Suppressor macrophage treated with lipopolysaccharide for 4 hours (primary cell): ENCODE measurements at places on chromosomes 6 and 20.

DNA sequence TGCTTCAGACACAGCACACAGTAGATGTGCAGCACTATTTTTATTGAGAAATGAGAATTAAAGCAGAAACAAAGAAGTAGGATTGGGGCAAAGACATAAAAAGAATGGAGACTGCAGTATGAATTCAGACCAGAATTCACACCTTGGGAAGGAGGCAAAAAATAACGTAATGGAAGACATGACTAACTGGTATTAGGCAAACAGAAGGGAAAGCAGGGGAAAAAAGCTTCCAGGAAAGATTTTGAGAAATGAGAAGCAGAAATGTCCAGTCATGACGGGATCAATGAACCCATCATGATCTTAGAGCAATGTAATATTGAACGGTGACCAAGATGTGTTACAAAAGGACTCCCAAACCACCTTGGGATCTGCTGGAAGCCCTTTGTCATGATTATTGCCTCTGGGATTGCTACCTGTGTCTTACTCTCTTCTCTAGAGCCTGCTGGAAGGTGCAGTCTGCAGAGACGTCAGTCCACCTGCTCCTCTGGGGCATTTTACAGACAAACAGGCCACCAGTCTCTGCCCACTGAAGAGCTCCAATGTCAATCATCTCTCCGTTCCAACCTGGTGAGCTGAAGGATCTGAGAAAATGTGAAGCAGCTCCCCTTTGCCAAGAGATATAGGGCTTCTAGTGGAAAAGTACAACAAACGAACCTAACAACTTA is 8.7 kb downstream of the NUDT3 start:
- peak; percentile 53 for DNase-seq

- DNase-seq = no peak
These were observed 4.3 kb upstream of the KIF25 start for GRCh38 chr6:167993169-167993568.

- DNase-seq = peak; percentile 91
These were observed at the start of gene SPEF1 for GRCh38 chr20:3781153-3781910. Gene SPEF1 (minus strand): TSS chr20:3781448. CDS start chr20:3781287, 161 bp downstream.

- DNase-seq = no peak
These were observed 19.0 kb downstream of the REM1 start for GRCh38 chr20:31494131-31494530.

GRCh38 chr20:931401-931800 is 15.3 kb upstream of the ANGPT4 start:
- peak; percentile 12 for DNase-seq

DNA sequence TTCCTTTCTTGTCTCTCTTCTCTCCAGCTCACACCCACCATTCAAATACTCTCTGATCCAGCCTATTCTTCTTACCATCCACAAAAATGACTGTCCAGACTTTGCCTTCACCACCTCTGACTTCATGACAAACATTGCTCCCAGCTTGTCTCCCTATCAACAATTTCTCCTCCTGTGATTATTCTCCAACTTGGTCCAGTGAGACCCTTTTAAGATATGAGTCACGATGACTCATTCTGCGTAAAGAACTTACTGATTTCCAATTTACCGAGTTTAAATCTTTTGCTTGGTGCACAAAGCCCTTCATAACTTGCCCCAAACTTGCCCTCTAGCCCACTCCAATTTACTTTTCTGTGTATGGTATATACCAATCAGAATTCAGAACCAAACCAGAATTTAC is 833.2 kb downstream of the MAFB start:
- DNase-seq = no peak

DNA sequence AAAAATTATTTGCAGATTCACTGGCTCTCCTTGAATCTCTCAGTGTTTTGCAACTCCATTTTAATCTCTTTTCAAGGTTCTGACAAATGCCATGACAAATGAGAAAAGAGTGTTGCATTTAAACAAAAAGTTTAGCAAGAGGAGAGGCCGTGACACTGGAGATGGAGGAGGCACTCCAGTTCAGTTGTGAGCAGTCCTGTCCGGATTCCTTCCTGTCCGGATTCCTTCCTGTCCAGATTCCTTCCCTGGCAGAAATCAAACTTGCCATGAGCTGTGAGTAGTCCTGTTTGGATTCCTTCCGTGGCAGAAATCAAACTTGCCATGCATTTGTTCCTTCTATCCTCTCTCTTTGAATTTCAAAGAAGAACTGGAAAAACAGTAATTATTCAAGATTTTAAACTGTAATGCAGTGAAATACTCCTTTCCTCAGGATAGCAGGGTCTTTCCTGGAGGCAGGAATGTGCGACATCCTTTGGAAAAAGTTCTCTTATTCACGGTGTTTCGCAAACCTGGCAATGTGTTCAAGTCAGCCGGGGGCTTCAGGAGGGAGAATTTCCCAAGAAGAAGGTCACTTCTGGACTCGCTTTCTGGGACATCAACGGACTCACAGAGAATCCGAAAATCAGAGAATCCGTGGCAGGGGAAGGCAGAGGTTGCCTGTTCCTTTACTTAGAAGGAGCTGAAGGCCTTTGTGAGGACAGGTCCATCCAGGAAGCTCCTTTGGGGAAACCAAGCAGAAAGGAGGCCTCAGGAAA is 48.7 kb upstream of the DACT2 start:
- no peak for DNase-seq

DNA sequence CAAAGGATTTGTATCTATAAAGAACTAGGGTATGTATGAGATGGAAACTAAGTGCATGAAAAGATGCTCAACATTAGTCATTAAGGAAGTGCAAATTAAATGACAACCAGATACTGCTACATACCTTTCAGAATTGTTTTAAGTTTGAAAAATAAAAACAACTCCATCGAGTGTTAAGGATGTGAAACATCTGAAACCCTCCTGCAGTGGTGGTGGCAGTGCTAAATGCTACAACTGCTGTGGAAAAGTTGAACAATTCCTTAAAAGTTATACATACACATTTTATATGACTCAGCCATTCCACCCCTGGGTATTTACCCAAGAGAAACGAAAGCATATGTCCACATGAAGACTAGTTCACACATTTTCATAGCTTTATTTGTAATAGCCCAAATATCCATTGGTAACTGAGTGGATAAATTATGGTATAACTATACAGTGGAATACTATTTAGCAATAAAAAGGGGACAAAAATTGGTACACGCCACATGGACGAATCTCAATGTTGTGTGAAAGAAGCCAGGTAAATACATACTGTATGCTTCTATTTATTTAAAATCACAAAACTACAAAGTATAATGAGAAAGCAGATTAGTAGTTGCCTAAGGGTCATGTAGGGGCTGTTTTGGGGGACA is 10.6 kb downstream of the ARMH2 start:
- no peak for DNase-seq

- no peak for DNase-seq
These were observed 77.3 kb downstream of the SLC22A23 start for GRCh38 chr6:3379482-3380060.

DNA sequence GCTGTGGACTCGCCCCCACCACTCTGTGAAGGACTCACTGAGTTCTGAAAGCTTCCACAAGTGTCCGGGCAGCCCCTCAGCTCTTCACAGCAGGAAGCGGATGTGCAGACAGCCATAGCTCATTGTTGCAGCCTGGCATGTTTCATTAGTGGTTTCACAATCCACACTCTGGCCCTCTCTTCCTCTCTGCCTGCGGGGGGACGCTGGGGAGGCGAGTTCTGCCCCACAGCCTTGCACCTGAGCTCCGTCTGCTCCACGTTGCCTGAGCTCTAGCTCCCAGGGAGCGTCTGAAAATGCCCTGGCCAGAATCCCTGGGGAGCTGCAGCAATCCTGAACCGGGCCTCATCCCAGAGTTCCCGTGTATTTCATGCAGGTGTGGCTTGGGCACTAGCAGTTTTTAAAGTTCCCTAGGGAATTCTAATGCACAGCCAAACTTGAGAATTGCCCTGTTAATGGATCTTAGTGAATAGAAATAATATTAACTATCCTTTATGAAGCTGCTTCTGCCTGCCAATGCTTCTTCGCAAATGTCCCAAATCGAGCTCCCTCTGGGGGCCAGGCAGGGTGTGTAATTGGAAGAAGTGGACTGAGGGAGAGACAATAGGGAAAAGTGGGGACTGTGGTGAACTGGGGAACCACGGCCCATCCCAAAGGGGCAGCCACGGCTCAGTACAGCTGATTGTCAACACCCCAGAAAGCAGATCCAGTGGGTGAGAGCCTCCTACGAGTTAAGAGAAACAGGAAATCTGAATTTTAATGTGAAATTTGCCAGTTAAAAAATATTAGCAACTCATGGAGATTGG is 51.5 kb downstream of the CTCFL start:
- peak; percentile 75 for DNase-seq

DNA sequence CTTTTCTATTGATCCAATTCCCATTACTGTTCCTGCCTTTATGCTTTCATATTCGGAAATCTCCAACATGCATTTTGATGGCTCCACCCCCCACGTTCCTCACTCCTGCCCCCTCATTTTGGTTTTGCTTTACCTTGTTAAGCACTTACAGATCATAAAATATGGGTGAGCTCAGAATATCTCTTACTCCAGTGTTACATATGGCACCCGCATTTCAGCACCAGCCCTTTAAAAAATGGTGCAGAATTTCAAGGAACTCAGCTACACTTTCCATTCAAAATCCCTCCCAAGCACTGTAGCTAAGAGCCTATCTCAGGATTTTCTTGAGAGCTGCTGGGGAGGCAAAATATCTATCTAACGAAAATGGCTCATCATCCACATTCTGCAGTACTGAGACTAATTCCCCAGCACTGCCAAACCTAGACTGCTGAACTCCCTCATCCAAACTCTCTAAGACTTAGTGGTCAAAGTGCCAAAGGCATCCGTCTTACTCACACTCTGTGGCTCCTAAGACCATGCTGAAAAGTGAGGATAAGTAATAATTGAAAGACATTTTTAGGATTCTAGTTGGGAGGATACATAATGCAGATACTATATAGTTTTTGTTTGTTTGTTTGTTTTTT is 7.8 kb downstream of the SGK1 start:
- DNase-seq = no peak

GRCh38 chr6:167420177-167420576 is 95.3 kb downstream of the TTLL2 start:
- no peak for DNase-seq

GRCh38 chr20:37297066-37297736 is 7.7 kb downstream of the MANBAL start:
- DNase-seq = no peak

- DNase-seq = peak; percentile 58
These were observed 17.6 kb upstream of the HLA-F start for GRCh38 chr6:29705389-29706231.

DNA sequence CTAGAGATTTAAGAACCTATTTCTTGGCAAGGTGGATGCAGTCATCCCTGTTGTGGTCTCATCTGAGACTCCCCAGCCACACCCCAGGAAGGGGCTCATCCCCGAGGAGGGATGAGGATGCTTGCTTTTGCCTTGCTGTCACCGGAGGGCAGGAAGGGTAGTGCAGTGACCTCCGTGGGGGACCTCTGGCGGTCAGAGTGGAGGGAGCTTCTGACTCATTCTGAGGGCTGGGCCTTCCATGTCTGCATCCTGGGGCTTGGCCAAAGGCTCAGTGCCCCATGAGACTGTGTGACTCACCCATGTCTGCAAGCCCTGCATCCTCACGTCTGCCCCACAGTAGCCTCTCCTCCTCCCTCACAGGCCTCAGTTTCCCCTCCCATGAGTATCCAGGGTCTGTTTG is 38.7 kb downstream of the UQCC2 start:
- DNase-seq = peak; percentile 78

DNA sequence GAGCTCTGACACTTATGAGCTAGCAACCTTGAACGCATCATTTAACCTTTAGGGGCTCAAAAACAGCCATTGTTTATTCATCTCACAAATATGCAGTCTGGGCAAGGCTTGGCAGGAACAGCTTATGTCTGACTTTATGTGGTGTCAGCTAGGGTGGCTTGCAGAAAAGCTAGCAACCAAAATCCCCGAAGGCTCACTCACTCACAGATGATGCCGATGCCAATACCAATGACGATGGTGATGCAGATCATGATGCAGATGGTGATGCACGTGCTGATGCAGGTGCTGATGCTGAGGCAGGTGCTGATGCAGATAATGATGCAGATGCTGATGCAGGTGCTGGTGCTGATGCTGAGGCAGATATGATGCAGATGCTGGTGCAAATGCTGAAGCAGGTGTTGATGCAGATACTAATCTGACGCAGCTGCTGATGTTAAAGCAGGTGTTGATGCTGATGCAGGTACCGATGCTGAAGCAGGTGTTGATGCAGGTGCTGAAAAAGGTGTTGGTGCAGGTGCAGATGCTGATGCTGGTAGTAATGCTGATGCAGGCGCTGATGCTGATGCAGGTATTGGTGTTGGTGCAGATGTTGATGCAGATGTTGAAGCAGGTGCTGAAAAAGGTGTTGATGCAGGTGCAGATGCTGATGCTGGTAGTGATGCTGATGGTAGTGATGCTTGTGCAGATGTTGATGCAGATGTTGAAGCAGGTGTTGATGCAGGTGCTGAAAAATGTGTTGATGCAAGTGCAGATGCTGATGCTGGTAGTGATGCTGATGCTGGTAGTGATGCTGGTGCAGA is 195.6 kb downstream of the NFATC2 start:
- no peak for DNase-seq

- DNase-seq = peak; percentile 55
These were observed 89.7 kb downstream of the CD40 start for GRCh38 chr20:46207793-46208192.

DNA sequence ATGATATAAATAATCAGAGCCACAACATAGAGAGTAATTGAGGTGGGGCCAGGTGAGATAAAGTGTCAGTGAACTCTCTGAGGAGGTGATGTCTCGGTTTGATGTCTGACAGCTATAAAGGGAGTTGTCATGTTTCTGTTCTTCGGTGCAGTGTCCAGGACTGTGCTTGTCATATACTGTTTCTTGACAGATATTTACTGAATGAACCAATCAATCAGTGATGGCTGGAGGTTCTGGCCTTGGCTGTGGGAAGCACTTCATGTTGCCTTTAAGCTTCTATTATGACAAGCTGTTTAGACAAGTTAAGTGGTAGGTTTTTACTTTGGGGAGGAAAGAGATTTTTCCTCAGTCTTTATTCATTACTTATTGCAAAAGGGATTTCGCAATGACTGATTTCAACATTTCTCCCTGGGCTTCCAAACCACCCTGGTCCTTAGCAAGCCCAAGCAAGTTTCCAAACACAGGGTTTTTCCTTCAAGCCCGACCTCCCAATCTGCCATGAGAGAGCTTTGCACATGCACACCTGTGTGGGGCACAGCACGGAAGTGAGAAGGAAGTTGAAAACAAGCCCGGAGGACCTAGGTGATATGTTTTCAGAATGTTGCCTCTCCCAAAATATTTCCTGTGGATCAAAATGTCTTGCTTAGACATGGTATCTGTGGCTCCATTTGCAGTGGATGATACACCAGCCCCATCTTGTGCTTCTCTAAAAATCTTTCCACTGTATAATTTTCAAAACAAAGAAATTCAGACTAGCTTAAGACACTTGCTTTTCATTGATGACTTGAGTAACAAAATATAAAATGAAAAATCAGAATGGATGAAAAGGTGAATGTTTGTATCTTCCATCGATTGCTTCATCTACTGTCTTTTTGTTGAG is 567.3 kb upstream of the BTBD3 start:
- DNase-seq = peak; percentile 27

- no peak for DNase-seq
These were observed 79.0 kb downstream of the ALDH8A1 start for GRCh38 chr6:134870677-134871498.

DNA sequence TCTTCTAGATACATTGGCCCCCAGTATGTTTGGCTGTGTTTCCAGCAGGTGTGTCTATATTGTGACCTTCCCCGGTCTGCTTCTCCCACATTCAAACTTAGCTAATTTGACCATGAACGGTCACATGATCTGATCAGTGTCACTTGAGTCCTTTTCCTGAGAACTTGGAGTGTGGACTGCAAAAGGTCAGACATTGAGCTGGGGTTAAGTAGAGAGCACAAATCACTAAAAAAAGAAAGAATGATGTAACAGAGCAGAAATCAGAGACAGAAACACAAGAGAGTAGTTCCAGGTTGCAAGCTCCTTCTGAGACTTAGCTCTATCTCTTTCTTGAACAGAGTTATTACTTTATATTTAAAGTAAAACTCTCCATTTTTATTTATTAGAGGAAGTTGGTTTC is 733.9 kb downstream of the CBLN4 start:
- DNase-seq = no peak
